ENCODE measurements at places on chromosomes 7 and 10. TPM values are rescaled to one million over a fixed set of nuclear protein-coding genes. Genes with fewer than 3 reads are reported as not detected.
A peak's percentile ranks its signal among the peaks of the same experiment; 100 is the strongest.

DNA sequence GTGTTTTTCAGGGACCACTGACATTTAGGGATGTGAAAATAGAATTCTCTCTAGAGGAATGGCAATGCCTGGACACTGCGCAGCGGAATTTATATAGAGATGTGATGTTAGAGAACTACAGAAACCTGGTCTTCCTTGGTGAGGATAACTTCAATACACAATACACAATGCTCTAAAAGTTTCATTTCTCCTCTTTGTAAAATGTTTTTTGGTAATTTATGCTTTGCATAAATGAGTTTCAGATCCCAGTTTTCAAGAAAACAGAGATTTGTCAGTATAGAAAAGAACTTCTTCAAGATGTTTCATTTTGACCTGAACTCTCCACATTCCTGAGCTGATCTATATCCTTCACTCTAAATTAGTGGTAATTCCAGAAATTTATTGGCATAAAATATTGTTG, 14.2 kb downstream of the ZNF92 start:
- no peak for ATAC-seq

DNA sequence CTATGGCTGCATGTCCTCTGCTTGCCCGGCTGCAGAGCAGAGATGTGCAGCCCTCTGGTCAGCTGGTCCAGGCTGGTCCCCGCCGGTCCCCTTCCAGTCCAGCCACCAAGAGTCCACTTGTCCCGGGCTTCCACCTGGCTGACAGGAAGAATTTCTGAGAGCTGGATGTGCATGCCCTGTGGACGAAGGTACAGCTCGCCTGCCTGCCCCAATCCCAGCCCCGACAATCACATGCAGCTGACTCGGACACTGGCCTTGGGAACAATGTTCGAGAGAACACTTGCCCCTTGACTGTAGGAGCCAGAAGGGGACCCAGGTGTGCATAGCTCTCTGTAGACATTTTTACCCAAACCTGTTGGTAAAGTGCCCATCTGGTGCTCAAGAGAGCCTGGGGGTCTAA, 11.8 kb downstream of the AVPI1 start:
- no peak for ATAC-seq

The NMT2 gene
- total RNA-seq, result 35.6 TPM

The STEAP2 gene
- total RNA-seq, result not detected

GRCh38 chr7:123782071-123782798, 33.4 kb upstream of the WASL start:
- no peak for ATAC-seq

DNA sequence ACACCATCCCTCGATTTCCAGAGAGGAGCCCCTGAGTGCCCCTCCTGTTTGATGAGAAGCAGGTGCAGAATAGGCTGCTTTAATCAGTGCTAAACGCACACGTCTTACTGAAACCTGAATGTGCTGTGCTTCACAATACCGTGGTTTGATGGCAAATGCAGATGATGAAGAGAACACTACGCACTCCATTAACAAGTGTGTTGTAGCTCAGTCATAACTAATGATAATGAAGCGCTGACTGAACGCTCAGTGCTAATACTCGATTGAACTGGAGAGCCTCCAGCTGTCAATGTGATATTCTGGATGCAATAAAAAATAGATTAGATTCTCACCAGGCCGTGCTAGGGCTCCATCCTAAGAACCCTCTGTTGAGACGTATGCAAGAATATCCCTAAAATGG, 279.7 kb upstream of the PLPP4 start:
- ATAC-seq, result no peak

DNA sequence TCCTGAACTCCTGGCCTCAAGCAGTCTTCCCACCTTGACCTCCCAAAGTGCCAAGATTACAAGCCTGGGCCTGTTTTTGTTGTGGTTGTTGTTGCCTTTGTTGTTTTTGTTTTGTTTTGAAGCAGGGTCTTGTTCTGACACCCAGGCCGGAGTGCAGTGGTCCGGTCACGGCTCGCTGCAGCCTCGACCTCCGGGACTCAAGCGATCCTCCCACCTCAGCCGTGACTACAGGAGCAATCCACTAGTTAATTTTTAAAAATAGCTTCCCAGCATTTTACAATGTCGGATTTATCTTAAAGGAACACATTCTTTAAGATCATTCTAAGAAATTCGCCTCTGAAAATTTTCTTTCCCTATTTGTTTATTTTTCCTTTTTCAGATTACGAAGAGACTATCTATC, 27.7 kb upstream of the AP5Z1 start:
- ATAC-seq, result no peak

The SEPTIN7 gene
- 231 TPM for total RNA-seq

DNA sequence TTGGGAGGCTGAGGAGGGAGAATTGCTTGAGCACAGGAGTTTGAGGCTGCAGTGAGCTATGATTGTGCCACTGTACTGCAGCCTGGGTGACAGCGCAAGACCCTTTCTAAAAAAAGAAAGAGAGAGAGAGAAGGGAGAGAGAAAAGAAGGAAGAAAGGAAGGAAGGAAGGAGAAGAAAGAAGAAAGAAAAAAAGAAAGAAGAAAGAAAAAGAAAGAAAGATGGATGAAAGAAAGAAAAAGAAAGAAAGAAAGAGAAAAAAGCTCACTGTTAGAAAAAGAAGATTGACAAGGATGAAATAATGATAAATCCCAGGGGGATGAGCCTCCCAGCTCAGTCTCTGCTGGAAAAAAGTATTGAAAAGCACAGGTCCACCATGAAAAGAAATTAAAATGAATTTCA, 22.8 kb upstream of the CARD11 start:
- ATAC-seq, result no peak

The ADAM12 gene
- total RNA-seq, result 8.4 TPM

DNA sequence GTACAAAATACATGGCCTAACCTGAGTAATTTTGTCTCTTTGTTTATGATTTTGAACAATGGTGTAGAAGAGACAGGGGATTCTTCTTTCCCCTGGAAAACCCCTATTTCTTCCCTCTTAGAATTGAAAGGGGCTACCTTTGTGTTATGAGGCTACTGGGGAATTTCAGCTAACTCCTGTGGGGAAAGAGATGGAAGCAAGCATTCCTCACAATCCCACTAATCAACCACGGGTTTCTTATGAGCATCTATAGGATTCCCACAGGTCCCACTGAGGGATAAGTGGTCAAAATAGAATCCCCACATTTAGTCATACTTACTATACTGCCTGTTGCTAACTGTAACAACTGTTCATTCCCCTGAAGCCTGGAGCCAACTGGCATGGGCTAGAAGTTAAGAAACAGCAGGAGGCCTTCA, 32.2 kb upstream of the ITGB8 start:
- no peak for ATAC-seq

DNA sequence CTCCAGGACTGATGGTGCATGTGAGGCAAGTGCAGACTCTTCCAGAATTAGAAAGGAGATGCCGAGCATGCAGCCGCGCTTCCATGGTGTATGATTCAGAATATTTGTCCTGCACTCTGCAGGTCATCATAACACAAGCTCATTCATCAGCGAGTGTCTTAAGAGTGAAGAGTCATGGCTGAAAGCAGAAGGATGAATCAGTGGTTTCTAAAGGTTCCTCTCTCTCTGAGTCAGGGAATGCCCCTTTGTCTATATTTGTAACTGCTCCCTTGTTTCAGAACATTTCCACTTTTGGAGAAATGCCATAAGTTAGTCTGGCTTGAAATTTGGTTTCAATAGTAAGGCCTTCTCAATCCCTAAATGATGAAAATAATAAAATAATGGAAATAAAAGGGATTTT, 52.3 kb downstream of the HECW1 start:
- peak; percentile 94 for ATAC-seq

DNA sequence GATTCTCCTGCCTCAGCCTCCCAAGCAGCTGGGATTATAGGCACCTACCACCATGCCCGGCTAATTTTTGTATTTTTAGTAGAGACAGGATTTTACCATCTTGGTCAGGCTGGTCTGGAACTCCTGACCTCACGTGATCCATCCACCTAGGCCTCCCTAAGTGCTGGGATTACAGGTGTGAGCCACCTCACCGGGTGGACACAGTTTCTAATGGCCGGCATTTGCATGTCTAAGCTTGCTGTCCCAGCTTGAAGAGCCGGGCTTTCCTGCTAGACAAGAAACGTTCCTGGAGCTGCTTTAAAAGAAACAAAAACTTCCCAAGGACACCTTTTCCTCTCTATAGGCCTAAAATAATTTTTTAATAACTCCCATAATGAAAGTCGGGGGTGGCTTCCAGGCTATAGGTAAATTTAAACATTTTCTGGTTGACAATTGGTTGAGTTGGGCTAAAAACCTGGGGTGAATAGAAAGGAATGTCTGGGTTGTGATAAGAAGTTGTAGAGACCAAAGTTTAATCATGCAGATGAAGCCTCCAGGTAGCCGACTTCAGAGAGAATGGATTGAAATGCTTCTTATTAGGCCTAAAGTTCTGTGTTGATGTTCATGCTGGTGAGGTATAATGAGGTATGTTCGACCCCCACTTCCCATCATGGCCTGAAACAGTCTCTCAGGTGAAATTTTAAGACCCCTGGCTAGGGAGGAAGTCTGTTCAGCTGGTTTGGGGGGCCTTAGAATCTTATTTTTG, 8.8 kb downstream of the ACADSB start:
- ATAC-seq, result no peak

DNA sequence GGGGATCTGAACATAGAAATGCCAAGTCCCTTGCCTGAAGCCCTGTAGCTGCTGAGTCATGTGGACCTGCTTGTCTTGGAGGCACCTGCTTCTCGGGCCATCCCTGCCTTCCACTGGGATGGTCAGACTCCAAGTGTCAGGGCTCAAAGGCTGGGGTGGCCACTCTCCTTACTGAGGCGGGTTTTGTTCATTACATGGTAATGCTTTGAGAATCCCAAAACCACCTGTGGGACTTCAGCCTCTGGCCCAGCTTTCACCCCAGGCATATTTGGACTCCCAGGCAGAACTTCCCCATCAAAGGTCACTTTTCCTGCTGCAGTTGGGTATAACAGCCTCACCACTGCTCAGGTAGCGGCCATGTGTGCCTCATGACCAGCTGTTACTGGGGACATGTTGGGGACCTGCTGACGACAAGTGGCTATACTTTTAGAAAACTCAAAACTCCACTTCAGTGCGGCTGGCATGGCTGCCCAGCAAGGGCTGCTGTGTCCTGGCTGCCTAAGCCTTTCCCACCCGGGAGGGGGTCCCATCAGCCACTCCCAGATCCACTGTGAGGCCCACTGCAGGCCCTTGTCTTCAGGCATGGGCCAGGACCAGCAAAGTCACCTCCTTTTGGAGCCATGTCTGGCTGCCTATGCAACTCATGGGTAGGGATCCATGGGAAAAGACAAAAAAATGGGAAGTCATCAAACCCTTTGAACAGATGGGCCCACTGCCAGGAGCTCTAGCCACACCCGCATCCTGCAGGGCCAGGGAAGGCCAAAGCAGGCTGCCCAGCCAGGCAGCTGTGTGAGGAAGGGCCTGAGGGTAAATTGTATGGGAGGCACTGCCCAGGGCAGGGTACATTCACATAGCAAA, 96.7 kb downstream of the ARHGAP22 start:
- no peak for ATAC-seq

The CCDC186 gene
- total RNA-seq, result 14.8 TPM

The KCNH2 gene
- 0.77 TPM for total RNA-seq

The SFTPA1 gene
- 0.11 TPM for total RNA-seq

DNA sequence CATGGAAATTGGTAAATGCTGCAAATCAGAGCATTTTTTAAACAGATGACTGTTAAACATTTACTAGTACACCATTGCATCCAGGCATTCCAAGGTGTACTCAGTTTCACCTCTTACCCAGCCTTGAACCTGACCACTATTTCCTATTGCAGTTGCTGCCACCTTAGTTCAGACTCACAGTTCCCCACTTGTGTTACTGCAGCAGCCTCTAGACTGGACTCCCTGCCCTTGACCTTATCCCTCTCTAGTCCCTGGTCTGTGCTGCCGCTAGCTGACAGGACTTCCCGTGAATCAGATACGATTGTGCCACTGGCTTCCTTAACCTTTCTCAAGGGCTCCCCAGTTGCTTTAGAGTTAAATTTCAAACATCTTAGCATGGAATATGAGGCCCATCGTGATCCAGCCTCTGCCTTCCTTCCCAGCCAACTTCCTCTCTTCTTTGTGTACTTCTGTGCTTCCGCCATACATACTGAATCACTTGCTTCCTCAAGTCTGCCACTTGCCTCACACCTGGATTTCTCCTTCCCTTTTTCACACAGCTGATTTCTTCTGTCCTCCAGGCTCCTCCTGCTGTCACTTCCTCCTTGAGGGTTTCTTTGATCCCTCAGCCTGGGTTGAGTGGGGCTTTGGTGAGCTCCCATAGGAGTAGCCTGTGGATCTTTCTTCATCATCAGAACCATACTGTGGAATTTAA, 118.7 kb upstream of the GJD4 start:
- ATAC-seq, result no peak

DNA sequence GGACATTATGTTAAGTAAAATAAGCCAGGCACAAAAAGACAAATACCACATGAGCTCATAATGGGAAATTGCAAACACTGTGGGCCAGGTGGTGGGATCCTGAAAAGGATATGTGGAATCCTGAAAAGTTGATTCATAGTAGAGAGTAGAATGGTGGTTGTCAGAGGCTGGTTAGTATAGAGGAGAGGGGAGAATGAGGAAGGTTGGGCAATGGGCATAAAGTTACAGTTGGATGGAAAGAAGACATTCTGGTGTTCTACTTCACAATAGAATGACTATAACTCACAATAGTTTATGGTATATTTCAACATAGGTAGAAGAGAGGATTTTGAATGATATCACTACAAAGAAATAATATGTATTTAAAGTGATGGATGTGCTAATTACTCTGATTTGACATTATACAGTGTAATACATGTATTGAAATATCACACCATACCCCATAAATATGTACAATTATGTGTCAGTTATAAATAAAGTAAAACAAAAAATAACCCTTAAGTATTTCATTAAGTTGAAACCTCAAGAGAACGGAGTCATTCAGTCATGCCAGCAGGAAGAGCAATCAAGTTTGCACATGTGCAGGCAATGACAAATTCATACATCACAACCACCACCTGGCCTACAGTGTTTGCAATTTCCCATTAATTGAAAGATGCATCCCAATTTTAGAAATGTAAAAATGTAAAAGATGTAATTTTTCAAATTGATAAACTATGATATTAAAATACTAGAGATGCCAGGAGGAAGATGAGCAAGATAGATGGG, 156.7 kb downstream of the MAGI2 start:
- no peak for ATAC-seq

GRCh38 chr7:19610194-19610943, 98.5 kb downstream of the POLR1F start:
- no peak for ATAC-seq

DNA sequence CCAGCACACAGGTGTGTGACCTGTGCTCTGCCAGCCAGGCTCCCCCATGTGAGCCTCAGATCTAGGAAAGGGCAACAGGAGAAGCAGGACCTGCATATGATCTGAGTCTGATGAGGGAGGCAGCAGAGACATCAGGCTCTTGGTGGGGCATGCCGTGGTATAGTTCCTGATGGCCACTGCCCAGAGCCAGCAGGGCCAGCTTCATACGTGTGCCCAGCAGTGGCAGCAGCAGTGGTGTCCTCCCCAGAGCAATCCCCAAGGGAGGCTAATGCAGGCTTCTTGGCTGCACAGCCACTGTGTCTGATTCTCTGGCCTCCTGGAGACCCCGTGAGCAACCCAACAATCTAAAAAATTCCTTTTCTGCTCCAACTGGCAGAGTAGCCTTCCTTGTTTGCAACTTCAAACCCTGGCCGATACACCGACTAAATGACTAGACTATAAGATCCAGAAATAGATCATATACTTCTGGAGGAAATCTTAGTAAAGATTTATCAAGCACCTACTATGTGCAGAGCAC, 230.6 kb upstream of the ZMIZ1 start:
- no peak for ATAC-seq

The MICU1 gene
- 36.6 TPM for total RNA-seq

Measured in activated T-helper 17 cell treated with anti-CD3 and anti-CD28 coated beads, Interleukin-2, amount 50 U/mL, for 72 hours (primary cell).